ENCODE measurements at places on chromosomes 4 and X. TPM values are rescaled to one million over a fixed set of nuclear protein-coding genes. Genes with fewer than 3 reads are reported as not detected.
A peak's percentile ranks its signal among the peaks of the same experiment; 100 is the strongest.

GRCh38 chr4:163866728-163867315 is 372.3 kb downstream of the TMA16 start:
- H3K27me3 ChIP-seq: no peaks in the 10 kb centered on the region
- H3K4me1 ChIP-seq: no peaks in the 10 kb centered on the region
- DNase-seq: no peak
- H3K27ac ChIP-seq: no peak overlapping the region
- H3K4me3 ChIP-seq: no peak overlapping the region

- no peak overlapping the region for H3K27ac ChIP-seq
- no peaks in the 10 kb centered on the region for H3K4me1 ChIP-seq
- DNase-seq: peak; percentile 33
- no peak overlapping the region for H3K4me3 ChIP-seq
- no peaks in the 10 kb centered on the region for H3K27me3 ChIP-seq
These were observed 21.8 kb downstream of the CRLF2 start for GRCh38 chrX:1190596-1191145.

DNA sequence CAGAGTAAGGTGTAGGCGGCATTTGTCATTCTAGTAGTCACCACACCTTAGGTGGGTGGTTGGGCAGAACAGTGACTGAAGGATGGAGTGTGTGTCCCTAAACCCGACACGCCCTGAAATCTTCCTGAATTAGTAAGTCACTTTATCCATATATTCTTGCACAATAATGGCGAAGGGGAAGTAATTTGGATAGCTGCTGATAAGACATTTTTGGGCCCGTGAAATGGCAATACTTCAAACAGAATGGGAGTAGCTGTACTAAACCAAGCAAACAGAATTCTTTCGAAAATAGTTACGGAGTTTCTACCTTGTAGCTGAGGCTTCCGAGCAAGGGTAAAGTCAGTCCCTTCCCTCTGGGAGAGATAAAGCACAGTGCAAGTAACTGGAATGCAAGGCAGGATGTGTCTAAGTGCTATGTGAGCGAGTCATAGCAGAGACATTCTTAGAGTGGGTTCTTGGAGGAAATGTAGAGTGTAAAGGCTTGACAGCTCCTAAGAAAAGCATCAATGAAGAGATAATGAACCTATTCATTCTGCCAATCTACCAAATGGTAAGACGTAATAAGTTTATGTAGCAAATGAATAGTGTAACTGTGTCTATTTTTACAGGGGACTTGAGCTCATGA is 72.8 kb downstream of the CLCN5 start:
- H3K36me3 ChIP-seq: no peaks in the 10 kb centered on the region
- no peak overlapping the region for H3K27ac ChIP-seq
- no peaks in the 10 kb centered on the region for H3K27me3 ChIP-seq
- DNase-seq: no peak
- H3K4me3 ChIP-seq: no peak overlapping the region

GRCh38 chr4:38177641-38178391 is 217.6 kb downstream of the PTTG2 start:
- peaks cover 31% of the 10 kb centered on the region for H3K4me1 ChIP-seq
- peak; percentile 93 for DNase-seq
- H3K27ac ChIP-seq: peak overlapping the region; percentile 6
- H3K36me3 ChIP-seq: no peaks in the 10 kb centered on the region
- H3K4me3 ChIP-seq: no peak overlapping the region
- no peaks in the 10 kb centered on the region for H3K27me3 ChIP-seq

DNA sequence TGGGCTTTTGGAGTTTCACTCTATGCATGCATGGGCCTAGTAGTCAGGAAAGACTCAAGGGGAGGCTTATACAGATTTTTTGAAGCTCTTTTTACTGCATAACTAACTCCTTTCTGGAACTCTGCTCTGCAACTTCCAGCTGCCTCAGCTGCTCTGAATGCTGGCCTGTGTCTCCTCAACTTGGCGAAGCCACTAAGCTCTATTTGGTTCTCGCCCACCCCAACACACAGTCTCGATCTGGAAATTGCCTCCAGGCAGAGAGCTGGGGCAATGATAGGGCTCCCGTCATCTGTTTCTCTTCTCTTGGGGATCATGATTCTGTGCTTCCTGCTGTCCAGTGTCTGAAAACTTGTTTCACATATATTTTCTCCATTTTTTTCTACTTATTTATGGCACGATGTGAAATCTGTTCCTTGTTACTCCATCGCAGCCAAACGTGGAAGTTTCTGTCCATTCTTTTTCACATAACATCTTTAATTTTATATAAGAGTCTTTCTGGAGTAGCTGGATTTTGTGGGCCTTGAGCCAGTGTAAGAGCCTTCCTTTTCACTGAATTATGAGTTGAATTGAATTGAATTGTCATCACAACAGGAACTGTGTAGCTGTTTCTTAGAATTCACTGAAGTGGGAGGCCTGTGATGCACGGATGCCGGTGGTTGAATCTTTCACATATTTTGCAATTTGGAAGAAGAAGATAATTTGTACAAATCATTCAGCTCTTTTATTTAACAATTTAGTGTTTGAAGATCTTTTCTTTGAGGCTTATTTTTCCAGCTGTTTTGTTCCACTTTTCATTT is 9.0 kb downstream of the ZNF275 start:
- no peaks in the 10 kb centered on the region for H3K27me3 ChIP-seq
- H3K4me1 ChIP-seq: no peaks in the 10 kb centered on the region
- peaks cover 11% of the 10 kb centered on the region for H3K36me3 ChIP-seq
- H3K4me3 ChIP-seq: no peak overlapping the region

- no peak for DNase-seq
- no peaks in the 10 kb centered on the region for H3K27me3 ChIP-seq
- no peak overlapping the region for H3K27ac ChIP-seq
- H3K36me3 ChIP-seq: no peaks in the 10 kb centered on the region
- H3K4me3 ChIP-seq: no peak overlapping the region
These were observed 168.4 kb upstream of the NRK start for GRCh38 chrX:105653891-105654290.

DNA sequence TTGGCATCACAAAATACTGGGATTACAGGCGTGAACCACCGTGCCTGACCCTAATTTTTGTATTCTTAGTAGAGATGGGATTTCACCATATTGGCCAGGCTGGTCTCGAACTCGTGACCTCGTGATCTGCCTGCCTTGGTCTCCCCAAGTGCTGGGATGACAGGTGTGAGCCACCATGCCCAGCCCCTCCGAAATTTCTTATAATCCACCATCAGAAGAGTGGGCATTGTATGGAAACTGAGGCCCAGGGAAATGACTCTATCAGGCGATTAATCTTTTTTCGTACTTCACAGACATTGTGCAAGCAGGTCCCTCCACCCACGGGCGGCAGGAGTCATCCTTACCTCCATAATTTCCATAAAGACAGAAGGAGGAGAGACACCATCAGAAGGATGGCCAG is 16.0 kb downstream of the CRLF2 start:
- H3K36me3 ChIP-seq: no peaks in the 10 kb centered on the region
- DNase-seq: peak; percentile 18
- no peak overlapping the region for H3K4me3 ChIP-seq
- no peaks in the 10 kb centered on the region for H3K4me1 ChIP-seq

DNA sequence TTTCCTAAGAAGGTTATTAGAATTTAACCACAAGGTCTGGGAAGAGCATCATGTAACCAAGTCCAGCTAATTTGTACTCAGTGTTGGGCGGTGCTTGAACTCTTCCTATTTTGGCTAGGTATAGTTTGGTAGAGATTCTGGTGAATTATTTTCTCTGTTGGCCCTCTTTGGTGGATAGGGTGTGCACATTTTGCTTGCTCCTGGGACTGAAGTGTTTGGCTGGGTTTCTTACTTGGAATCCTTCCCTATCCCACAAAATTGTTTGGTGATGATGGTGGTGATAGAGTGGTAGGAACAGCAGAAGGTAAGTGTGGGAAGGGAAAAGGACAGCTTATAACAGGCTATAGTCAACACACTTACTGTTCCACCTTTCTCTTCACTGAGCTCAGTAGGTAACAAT is 194.8 kb upstream of the GPC4 start:
- DNase-seq: no peak
- H3K4me1 ChIP-seq: peaks cover 3% of the 10 kb centered on the region
- H3K27me3 ChIP-seq: no peaks in the 10 kb centered on the region
- no peak overlapping the region for H3K4me3 ChIP-seq

- H3K27me3 ChIP-seq: no peaks in the 10 kb centered on the region
- no peaks in the 10 kb centered on the region for H3K36me3 ChIP-seq
- H3K4me1 ChIP-seq: no peaks in the 10 kb centered on the region
These were observed 249.2 kb downstream of the TENM3 start for GRCh38 chr4:182492423-182492822.

DNA sequence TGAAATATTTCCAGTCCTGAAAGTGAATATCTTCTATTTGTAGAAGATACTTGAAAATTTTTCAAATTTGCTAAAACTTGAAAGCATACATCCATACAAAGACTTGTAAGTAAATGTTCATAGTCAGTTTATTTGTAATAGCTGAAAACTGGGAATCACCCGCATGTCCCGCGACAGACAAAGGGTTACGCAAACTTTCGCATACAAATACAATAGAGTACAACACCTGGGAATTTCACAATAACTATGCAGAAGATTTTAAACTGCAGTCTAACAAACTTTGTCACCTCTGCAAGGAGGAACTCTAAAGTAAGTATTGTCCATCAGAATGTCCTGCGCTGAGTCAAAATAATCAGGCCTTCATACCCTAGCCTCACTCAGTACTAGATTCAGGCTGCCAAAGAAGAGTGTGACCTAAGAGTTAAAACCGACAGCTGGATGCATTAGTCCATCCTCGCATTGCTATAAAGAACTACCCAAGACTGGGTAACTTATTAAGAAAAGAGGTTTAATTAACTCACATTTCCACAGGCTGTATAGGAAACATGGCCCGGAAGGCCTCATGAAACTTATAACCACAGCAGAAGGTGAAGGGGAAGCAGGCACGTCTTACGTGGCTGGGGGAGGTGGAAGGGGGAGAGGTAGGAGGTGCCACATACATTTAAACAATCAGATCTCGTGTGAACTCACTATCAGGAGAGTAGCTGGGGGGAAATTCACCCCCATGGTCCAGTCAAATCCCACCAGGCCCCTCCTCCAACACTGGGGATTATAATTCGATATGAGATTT is 60.4 kb downstream of the MMRN1 start:
- H3K36me3 ChIP-seq: no peaks in the 10 kb centered on the region
- H3K27me3 ChIP-seq: no peaks in the 10 kb centered on the region
- H3K4me3 ChIP-seq: no peak overlapping the region

- no peak for DNase-seq
- H3K27ac ChIP-seq: no peak overlapping the region
These were observed 15.4 kb upstream of the ZNF41 start for GRCh38 chrX:47498411-47498810.

DNA sequence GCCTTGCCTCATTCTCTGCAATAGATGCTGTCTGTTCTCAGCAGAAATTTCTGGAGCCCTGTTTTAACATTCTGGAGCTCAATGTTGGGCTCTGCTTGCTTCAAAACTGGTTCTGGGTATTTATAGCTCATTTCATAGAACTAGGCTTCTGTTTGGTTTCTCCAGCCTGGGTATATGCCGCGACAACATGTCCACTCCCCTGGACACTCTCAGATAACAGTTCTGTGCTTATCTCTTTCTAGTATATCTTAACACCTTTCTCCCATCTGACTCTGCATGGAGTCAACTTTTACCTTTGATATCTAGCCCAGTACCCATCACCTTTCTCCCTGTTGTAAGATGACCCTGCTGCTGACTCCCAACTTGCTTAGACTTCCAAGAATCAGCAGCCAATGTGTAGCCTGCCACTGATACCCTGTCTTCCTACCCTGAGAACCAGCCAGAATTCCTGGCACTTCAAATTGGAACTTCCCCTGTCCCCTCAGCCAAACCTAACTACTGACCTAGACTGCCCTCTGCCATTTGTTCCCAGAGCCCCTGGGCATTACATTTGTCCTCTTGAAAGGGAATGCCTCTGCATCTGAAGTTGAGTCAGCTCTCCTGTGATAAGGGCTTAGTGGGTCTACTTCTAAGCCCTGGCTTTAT is 20.6 kb downstream of the PAGE1 start:
- no peaks in the 10 kb centered on the region for H3K36me3 ChIP-seq
- H3K4me1 ChIP-seq: no peaks in the 10 kb centered on the region
- H3K27me3 ChIP-seq: no peaks in the 10 kb centered on the region
- no peak overlapping the region for H3K27ac ChIP-seq
- no peak for DNase-seq
- no peak overlapping the region for H3K4me3 ChIP-seq

GRCh38 chrX:140480765-140481164 is 24.1 kb downstream of the SOX3 start:
- no peak for DNase-seq
- no peaks in the 10 kb centered on the region for H3K27me3 ChIP-seq
- no peak overlapping the region for H3K4me3 ChIP-seq
- H3K36me3 ChIP-seq: no peaks in the 10 kb centered on the region
- H3K4me1 ChIP-seq: no peaks in the 10 kb centered on the region
- no peak overlapping the region for H3K27ac ChIP-seq

- H3K27me3 ChIP-seq: no peaks in the 10 kb centered on the region
- H3K27ac ChIP-seq: no peak overlapping the region
- no peak for DNase-seq
- no peak overlapping the region for H3K4me3 ChIP-seq
These were observed 15.2 kb downstream of the ADGRG2 start for GRCh38 chrX:19107035-19107434.

DNA sequence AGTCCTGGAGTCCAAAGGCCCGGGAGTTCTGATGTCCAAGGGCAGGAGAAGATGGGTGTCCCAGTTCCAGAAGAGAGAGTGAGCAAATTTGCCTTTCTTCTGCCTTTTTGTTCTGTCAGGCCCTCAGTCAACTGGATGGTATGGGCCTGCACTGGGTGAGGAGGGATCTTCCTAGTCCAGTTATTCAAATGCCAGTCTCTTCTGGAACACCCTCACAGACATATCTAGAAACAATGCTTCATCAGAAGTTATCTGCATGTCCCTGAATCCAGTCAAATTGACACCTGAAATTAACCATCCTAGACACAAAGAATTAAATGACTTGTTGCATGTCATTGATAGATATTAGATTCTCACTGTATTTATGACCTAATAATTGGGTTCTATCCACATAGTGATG is 48.5 kb upstream of the TSPAN5 start:
- H3K27ac ChIP-seq: no peak overlapping the region
- no peaks in the 10 kb centered on the region for H3K36me3 ChIP-seq
- H3K27me3 ChIP-seq: no peaks in the 10 kb centered on the region
- no peak for DNase-seq
- H3K4me1 ChIP-seq: no peaks in the 10 kb centered on the region

DNA sequence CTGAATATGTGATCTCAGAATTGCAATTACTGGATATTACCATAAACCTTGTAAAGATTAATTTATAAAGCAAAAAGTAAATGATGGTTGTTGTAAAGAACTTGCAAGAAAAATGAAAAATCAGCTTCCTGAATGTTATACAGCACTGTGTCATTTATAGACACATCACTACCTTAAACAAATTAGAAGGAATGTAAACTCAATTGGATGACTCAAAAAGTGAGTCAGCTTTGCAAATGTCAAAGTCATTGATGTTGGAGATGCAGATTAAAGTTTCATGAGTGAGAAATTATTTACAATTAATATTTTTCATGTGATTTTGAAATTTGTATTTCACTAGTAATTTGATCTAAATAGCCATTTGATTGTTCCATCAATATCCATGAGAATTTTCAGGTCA is 193.2 kb downstream of the RAPGEF2 start:
- no peak overlapping the region for H3K4me3 ChIP-seq
- H3K36me3 ChIP-seq: no peaks in the 10 kb centered on the region
- H3K27me3 ChIP-seq: no peaks in the 10 kb centered on the region
- H3K27ac ChIP-seq: no peak overlapping the region
- DNase-seq: no peak
- H3K4me1 ChIP-seq: peaks cover 12% of the 10 kb centered on the region

The SEC24D gene
- total RNA-seq: 48.1 TPM

The IGSF1 gene
- total RNA-seq: not detected

The TMA16 gene
- total RNA-seq: 18.8 TPM

The NSUN7 gene
- total RNA-seq: 5.7 TPM

The LSM6 gene
- 31.8 TPM for total RNA-seq

The MAGEA2 gene
- total RNA-seq: not detected

The FHIP1A gene
- 18.4 TPM for total RNA-seq

The GYG2 gene
- total RNA-seq: 1.4 TPM
